ENCODE measurements at places on chromosomes 2 and 18.
A peak's percentile ranks its signal among the peaks of the same experiment; 100 is the strongest.

GRCh38 chr2:105100046-105100840 lies 62.4 kb downstream of the MRPS9 start:
- no peak for DNase-seq

DNA sequence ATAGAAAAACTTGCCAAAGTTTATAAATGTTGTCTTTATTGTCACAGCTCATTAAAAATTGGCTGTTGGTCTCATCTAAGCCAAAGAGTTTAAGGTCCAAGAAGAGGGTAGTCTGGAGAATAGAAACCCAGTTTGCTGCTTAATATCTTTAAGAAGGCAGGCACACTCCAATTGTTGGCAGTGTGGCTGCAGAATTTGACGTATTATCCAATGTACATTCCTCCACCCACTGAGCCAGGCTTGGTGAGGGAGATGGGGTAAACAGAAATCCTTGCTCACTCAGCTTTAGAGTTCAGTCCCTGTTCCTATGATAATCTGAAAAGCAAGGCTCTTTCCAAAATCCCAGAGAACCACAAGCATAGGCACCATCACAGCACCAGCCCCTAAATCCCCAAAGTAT lies 10.7 kb upstream of the ADD2 start:
- no peak for DNase-seq

- DNase-seq, result no peak
Observed at GRCh38 chr2:71938659-71939587, 208.7 kb downstream of the CYP26B1 start.

DNA sequence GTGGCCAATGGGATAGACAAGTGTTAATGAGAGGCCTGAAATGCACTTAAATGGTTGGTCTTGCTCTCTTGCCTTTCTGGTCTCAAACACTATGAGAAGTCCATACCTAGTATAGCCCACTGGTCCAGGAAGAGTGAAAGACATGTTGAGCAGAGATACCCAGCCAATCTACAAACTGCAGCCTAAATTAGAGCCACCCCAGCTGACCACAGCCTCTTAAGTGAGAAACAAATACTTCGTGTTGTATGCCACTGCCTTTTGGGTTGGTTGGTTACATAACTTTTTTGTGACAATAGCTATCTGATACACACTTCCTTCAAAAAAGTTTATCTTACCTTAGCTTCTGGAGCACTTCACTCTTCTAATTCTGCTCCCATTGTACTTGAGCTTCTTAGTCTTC lies 8.8 kb upstream of the EXOC6B start:
- DNase-seq, result no peak

GRCh38 chr2:70014959-70015358 lies 53.5 kb upstream of the ASPRV1 start:
- no peak for DNase-seq

DNA sequence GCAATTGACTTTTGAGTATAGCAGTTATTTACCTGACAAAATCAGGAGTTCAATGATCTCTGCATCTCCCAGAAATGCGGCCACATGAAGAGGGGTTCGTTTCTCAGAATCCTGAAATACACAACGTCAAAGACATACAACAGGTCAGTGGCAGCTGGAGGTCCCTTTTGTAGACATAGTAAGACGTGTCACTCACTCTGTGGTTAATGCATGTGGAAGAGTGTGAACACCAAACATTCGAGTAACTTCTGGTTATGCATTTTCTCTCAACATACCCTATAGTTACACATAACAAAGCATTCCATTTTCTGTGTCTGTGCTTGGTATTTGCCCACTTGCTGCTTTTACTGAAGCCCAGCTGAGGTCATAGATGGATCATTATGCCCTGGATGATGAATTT lies 163.6 kb downstream of the ANKRD44 start:
- DNase-seq, result no peak

DNA sequence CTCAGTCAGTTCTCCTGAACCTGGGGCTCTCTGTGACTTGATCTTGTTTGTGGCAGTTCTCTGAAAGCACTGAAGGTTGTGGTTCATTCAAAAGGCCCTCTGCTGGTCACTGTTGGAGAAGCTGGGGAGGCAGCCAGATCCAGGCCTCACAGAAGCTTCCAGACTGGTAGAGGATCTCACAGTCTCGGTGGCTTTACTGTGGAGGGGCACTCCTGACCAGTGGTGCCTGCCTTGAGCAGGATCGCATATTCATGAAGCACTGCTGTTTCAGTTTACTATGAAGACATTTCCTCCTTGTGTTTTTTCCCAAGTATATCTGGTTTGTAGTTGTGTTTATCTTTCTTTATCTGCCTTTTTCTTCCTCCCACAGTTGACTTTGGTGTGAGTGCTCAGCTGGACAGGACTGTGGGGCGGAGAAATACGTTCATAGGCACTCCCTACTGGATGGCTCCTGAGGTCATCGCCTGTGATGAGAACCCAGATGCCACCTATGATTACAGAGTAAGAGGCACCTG lies 133.9 kb downstream of the MAP4K4 start:
- peak; percentile 74 for DNase-seq

GRCh38 chr2:124480958-124481357 lies 455.9 kb downstream of the CNTNAP5 start:
- no peak for DNase-seq

DNA sequence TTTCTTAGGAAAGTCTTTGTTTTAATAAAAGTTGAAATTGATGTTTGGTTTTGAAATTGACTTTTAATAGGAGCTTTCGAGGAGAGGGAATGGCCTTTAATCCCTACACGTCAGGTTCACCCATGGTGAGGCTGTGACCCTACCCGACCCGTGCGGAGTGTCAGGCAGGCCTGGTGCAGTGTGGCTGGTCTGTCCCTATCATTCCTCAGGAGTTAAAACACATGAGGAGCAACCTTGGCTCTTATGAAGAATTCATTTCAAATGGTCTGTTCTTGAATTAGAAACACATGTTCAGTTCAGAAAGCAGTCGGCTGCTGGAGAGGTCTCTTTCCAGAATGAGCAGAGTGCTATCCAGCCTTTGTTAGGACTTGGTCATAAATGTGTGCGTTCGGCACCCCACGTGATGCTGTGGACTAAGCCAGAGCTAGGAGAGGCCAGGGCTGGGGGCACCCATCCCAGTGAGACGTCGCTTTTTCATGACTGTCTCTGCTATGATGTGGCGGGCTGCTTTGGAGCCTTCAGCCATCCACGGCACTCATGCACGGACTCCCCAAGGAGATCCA lies 54.7 kb downstream of the EMILIN2 start:
- peak; percentile 87 for DNase-seq

DNA sequence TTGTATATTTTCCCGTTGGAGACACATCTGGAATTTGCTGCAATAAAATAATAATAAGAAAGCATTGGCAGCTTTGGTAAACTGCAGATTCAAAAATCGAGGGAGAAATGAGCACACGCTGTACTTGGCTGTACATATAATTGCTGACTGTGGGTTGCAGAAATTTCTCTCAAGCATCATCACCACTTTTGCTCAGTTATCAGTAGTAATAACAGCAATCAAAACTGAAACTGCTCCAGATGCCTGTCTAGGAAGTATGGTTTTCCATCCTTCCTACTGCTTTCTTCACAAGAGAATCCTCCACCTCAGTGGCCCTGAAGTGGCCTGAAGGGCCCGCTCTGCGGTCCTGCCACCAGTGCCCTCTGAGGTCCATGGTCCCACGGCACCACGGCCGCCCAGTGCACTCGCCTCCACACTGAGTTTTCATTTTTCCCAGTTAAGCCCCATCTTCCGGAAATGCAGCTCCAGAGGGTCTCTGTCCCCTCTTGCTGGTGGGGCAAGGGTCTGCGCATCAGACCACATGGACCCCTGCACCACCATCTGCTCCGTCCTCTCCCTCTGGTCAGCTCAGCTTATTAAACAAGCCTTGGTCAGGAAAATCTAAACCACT lies 3.9 kb downstream of the DUSP28 start:
- DNase-seq, result no peak

DNA sequence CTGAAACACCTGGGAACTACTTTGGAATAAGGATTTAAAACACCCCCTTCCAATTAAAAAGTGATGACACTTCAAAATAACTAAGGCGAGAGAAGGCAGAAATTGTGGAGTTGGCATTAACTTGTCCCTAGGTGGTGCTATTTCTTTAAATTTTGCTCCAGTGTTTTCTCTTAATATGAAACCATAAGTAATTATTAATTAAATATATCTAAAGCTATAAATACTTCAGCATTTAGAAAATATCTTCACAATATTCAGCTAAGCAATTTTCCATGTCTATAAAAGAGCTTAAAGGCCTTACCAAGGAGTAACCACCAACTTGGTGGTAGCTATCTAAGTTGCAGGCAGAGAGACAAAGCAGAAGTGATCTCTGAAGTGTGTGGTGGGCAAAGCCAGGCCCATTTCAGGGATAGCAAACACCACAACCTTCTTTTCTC lies 186.8 kb upstream of the PGAP1 start:
- DNase-seq, result no peak

- no peak for DNase-seq
Observed at GRCh38 chr2:23083966-23084365, 301.0 kb upstream of the KLHL29 start.

DNA sequence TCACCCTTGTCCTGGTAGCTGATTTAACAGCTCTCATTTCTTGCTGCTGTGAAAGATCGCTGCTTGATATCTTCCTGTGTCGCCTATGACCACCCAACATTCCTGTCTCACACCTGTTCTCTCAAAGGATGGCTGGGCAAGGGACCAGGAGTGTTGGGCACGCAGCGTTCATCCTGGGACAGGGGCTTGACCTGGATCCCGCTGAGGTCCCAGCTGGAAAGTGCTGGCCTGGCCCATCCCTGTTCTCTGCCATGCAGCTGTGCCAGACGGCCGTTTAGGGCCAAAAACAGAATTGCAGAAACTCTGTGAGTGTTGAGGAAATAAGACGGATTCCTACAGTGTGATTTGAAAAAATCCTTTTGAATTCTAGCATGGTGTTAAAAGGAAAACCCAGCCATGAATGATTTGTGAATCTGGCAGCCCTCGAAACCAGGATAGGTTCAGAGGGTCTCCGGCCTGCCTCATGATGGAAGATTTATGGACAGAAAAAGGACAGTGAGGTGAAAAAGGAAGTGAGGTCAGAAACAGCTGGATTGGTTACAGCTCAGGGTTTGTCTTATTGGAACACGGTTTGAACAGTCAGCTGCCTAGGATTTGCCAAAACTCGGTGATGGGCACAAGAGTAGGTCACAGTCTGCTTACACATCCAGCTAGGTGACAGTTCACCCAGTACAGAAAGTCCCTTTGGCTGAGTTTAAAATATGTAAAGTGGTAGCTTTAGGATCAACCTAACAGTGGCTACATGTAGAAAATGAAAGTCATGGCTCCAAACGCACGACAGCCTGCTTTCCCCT lies 164.8 kb downstream of the DCDC2C start:
- DNase-seq, result no peak

GRCh38 chr2:607172-607571 lies 70.0 kb downstream of the TMEM18 start:
- no peak for DNase-seq

- DNase-seq, result no peak
Observed at GRCh38 chr2:3447789-3448317, 68.4 kb downstream of the TRAPPC12 start.

DNA sequence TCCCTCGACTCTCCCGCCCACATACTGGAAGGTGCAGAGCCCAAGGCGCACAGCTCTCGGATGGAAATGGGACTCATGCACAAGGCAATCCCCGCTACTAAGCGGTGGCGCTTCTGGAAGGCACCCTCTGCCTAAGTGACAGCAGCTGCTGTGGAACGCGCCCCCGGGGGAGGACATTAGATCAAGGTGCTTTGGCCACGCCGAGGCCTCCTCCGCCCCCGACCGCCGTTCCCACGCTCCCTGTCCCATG lies 202 bp downstream of the MCEE start:
- no peak for DNase-seq

GRCh38 chr2:71451705-71452104 lies 1.7 kb upstream of the DYSF start:
- no peak for DNase-seq

- DNase-seq, result no peak
Observed at GRCh38 chr2:39455826-39456225, 18.7 kb upstream of the MAP4K3 start.

GRCh38 chr2:112692495-112692911 lies 28.3 kb upstream of the NT5DC4 start:
- no peak for DNase-seq

GRCh38 chr18:30088238-30089015 lies 954.1 kb downstream of the DSC3 start:
- no peak for DNase-seq

- DNase-seq, result no peak
Observed at GRCh38 chr2:227368574-227368973, 10.5 kb downstream of the TM4SF20 start.

DNA sequence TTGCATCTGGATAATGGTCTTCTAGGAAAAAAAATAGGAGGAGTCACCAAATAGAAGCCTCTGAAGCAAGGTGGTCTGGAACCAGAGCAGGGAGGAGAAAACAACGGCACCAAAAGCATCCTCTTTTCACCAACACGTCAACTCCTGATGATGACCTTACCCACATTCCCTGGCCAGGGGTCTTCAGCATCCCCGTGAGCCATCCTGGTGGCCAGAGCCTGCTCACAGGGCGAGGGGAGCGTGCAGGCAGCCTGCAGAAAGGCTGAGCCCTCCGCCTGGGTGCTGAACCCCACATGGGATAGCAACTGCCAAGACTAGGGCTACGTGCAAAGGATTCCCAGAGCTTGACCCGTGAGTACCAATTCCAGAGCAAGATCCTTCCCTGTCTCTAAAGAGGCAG lies 191.0 kb downstream of the NDUFA10 start:
- no peak for DNase-seq

DNA sequence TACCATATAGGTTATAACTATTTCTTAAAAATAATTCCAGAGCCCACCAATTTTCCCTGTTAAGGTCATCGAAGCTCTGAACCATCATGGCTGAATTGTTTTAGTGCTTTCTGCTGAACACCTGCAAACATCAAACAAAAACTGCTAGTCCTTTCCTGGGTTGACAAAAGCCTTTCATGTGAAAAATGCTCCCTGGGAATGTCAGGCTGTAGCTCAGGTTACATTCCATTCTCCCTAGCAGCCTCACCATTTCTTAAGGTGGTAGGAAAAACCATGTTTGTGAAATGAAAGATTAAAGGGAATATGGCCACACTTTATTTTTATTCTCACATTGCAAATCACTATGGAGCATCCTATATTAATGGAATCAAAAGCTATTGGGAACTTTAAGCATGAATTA lies 5.7 kb downstream of the TCF4 start:
- DNase-seq, result no peak

GRCh38 chr2:102137138-102137537 lies 5.4 kb upstream of the IL1R1 start:
- no peak for DNase-seq

- DNase-seq, result no peak
Observed at GRCh38 chr18:38948436-38948835, 1382.8 kb upstream of the CELF4 start.

GRCh38 chr2:161599842-161600241 lies 24.4 kb upstream of the SLC4A10 start:
- DNase-seq, result no peak

GRCh38 chr2:128501700-128502099 lies 183.0 kb upstream of the HS6ST1 start:
- no peak for DNase-seq

Data from muscle of arm (tissue), 14 donors.